ENCODE measurements at places on chromosomes 1 and 21.

GRCh38 chr1:113904293-113904673 is 316 bp downstream of the AP4B1 start:
- DNase-seq = no peak

DNA sequence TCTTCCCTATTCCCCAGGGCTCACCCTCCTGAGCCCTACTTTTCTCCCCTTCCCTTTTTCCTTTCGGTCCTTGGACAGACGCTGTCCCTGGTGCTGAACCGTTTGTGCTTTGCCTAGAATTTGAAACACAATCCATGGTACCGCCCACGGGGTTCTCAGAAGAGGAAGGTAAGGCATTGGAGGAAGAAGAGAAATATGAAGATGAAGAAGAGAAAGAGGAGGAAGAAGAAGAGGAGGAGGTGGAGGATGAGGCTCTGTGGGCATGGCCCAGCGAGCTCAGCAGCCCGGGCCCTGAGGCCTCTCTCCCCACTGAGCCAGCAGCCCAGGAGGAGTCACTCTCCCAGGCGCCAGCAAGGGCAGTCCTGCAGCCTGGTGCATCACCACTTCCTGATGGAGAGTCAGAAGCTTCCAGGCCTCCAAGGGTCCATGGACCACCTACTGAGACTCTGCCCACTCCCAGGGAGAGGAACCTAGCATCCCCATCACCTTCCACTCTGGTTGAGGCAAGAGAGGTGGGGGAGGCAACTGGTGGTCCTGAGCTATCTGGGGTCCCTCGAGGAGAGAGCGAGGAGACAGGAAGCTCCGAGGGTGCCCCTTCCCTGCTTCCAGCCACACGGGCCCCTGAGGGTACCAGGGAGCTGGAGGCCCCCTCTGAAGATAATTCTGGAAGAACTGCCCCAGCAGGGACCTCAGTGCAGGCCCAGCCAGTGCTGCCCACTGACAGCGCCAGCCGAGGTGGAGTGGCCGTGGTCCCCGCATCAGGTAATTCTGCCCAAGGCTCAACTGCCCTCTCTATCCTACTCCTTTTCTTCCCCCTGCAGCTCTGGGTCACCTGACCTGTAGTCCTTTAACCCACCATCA is 10.4 kb downstream of the BCAN start:
- DNase-seq = no peak

DNA sequence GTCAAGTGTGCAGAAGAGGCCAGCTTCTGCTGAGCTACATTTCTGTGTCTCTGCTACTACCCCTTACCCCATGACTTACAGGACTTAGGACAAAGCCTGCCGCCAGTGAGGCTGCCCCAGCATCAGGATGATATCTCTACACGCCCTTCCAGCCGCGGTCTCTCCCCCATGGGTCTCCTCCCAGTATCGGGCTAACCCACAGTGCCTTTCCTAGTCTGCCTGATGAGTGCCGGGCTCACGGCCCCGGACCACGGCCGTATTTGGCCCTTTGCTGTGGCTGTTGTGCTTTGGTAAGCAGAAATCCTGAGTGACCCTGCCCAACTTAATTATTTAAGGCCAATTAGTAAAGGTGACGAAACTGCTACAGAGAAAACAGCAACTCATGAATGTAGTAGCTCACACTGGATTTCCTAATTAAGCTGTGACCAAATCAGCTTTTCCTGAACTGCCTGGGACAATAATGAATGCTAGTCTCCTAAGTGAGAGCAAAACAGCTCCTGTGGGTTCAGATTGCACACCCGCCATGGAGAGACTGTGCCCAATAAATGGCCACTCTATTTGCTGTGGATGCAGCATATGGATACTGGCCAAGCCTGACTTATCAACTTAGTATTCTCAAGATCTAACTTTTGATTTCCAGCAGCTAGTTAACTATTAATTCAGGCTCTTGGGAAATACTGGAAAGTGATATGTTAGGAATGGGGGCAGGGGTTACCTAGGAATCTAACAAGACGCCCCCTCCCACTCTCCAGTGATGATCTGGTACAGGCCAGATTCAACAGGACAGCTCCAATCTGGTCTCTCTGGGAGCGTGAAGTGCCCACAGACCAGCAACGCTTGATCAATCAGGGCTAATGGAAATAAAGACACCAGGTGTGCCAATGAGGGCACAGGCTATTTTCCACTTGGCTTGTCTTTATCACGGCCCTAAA is 123.3 kb upstream of the IFFO2 start:
- DNase-seq = no peak

- peak; percentile 6 for DNase-seq
Measured at GRCh38 chr1:213772128-213773063, 215.4 kb upstream of the PROX1 start.

DNA sequence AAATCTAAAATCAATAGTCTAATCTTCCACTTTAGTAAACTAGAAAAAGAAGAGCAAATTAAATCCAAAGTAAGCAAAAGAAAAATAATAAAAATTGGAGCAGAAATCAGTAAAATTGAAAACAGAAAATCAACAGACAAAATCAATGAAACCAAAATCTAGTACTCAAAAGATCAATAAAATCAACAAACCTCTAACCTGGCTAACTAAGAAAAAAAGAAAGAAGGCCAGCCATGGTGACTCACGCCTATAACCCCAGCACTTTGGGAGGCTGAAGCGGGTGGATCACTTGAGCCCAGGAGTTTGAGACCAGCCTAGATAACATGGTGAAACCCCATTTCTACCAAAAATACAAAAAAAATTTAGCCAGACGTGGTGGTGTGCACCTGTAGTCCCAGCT is 22.8 kb downstream of the PDIK1L start:
- DNase-seq = no peak

DNA sequence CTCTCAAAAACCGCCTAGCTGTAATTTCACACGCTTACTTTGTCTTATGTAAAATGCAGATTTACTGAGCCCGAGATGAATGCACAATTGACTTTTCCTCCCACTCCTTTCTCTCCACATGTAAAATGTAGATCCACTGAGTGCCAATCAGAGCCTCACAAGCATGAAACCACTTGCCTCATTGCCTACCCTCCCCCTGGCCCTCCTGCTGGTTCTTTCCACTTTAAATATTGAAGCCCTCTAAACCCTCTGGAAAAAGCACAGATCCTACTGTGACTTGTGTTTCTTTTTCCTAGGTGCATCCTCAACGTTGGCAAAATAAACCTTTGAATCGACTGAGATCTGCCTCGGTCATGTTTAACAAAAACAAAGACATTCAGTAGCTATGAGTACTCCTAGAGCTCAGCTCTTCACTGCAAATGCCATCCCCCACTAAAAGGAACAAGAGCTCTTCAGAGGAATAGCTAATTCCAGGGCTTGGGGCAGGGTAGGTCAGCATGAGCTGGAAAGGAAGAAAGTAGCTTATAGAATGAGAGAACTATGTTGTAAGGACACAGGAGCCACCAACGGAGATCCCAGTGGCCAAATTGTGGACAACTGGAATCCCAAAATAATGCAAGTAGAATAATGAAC is 365.5 kb upstream of the RUNX1 start:
- no peak for DNase-seq

GRCh38 chr1:64295561-64295960 is 92.1 kb downstream of the UBE2U start:
- DNase-seq = no peak
